ENCODE measurements at places on chromosomes 13 and 19.

GRCh38 chr19:4976401-4977298 is 7.7 kb downstream of the KDM4B start:
- no peak for DNase-seq

DNA sequence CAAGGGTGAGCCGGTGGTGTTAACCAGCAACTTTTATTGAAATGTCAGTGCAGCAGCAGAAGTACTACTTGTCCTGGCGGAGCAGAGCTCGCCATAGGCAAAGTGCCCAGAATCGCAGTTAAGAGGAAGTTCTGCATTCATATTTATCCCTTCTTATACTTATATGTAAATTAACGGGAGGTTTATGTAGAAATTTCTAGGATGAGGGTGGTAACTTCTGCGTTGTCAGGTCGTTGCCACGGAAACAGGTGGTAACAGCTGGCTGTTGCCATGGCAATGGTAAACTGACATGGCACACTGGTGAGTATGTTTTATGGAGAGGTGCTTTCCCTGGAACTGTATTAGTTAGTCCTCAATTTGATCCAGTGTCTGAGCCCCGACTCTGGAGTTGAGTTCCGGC is 2494.9 kb upstream of the PCDH20 start:
- no peak for DNase-seq

GRCh38 chr19:54905803-54906511 is at the start of gene NCR1:
NCR1 (plus strand) TSS chr19:54906148; CDS start chr19:54906188, 40 bp downstream.
- no peak for DNase-seq

GRCh38 chr19:55443824-55444480 is 852 bp upstream of the SHISA7 start:
- peak; percentile 86 for DNase-seq

Measured in hematopoietic multipotent progenitor cell treated with erythropoietin and hydrocortisone succinate and interleukin-3 and kit ligand, for 15 days (in vitro differentiated cells).